Tibial nerve (tissue), 4 donors: ENCODE measurements at places on chromosomes 7 and 10.

GRCh38 chr7:19707240-19707639 is 1.6 kb downstream of the POLR1F start:
- no peak for DNase-seq

GRCh38 chr10:96987842-96988175 is 155.7 kb downstream of the LCOR start:
- no peak for DNase-seq

- no peak for DNase-seq
Measured at GRCh38 chr7:102089175-102090098, 197.2 kb upstream of the SH2B2 start.

DNA sequence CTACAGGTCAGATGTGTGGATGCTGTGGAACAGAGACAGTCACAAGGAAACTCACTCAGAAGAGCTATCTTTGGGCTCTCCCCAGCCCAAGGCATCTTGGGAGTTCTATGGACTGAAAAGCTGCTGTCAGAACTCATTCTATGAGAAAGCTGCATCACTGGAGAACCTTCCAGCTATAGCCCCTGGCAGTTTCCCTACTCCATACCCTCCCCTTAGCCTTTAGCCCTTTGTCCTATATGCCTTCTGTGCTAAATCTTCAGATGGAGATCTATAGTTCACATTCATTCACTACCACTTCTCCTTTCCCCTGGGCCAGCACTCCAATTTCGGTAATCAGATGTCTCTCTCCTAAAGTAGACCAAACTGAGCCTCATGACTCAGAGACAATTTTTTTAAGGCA is 6.9 kb downstream of the WNT8B start:
- DNase-seq = no peak

- no peak for DNase-seq
Measured at GRCh38 chr10:51244309-51244708, 170.0 kb downstream of the PRKG1 start.

DNA sequence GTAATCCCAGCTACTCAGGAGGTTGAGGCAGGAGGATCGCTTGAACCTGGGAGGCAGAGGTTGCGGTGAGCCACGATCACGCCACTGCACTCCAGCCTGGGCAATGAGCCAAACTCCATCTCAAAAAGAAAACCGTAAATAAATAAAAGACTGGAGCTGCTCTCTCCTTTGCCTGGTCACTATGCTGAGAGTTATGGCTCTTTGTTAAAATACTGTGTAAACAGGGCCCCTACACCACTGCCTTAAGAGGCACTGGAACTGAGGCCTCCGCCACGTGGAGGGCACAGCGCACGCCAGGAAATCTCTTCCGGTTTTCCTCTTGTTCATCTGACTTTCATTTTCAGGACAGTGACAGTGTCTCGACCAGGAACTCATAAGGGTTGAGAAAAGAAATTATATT is 123.3 kb downstream of the PAXIP1 start:
- DNase-seq = no peak

GRCh38 chr10:133151543-133151972 is 8.5 kb upstream of the KNDC1 start:
- no peak for DNase-seq

GRCh38 chr10:64091897-64092296 is 570.7 kb downstream of the REEP3 start:
- DNase-seq = no peak

DNA sequence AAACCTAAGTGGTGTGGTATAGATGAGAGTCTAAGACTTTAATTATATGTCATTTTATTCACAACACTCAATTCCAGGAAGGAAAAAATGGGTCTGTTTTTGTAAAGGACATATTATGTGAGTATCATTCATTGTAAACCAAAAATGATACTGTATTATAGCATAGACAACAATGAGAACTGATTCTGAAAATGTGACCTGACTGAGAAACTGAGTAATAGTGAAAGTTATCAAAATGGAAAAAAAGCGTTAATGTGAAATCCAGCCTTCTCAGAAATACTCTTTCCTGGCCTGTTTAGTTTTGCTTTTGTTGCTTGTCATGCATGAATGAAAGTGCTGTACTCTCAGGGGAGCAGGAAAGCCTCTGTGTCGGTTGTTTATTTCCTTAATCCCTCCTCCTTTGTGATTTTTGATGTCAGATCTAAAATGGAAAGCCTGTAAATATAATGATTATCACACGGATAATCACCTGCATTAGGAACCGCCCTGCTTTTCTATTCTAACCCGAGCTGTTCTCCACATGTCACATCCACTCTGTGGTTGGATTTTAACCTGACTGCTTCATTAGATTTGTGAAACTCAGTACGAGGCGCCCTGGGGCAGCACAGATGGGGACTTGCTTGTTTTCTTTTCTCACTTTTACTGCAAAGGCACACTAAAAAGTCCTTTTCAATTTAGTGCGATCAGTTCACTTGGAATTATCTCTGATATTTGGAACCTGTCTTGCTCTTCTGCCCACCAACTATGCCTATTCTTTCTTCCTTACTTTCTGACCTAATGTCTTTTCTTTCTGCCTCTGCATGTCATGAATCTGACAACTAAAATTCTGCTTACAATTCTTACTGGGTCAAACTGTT is 240.9 kb upstream of the KAT6B start:
- DNase-seq = no peak
